CD4-positive, alpha-beta T cell (primary cell): ENCODE measurements at places on chromosomes 7 and 10.

- no peak for DNase-seq
Measured at GRCh38 chr7:35694161-35694783, 663 bp downstream of the HERPUD2 start.

DNA sequence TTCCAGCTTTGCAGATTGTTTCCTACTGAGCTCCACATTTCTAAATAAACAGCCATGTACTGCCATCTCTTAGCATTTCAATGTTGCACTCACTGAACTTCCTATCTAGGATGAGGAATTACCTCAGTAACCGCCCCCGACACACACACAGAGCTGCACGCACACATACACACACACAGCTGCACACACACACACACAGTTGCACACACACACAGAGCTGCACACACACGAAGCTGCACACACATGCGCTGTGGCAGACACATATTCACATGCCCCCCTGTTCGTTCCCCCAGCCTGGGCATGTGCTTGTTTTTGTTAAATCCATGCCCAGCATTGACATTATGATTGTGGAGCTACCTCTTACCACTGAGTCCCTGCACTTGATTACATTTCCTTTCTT is 39.6 kb upstream of the CNPY1 start:
- DNase-seq: no peak

GRCh38 chr10:91381257-91381891 is 28.8 kb upstream of the HECTD2 start:
- DNase-seq: no peak

- no peak for DNase-seq
Measured at GRCh38 chr10:62231805-62232204, 36.8 kb downstream of the RTKN2 start.

DNA sequence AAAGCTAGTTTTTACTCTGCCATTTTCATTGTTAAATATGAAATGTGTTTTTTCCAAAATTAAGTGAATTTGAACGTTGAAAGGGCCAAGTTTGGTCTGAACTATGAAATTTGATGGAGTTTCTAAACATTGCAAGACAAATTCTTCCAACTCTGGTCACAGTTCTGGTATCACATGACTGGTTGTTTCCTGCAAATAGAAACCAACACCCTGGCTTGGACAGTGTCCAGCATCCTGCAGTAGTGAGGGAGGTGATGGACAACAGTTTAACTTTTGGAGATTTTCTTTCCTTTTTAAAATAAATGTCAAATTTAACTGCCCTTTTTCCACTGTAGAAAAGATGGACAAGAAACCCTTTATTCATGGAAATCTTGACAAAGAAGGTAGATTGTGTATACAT is 54.8 kb upstream of the AGBL3 start:
- DNase-seq: no peak

GRCh38 chr7:33873518-33873917 is 31.8 kb upstream of the BMPER start:
- DNase-seq: no peak

GRCh38 chr7:152849128-152849527 is 89.6 kb downstream of the ACTR3B start:
- no peak for DNase-seq

GRCh38 chr7:29207162-29207801 is 12.7 kb downstream of the CHN2 start:
- no peak for DNase-seq

DNA sequence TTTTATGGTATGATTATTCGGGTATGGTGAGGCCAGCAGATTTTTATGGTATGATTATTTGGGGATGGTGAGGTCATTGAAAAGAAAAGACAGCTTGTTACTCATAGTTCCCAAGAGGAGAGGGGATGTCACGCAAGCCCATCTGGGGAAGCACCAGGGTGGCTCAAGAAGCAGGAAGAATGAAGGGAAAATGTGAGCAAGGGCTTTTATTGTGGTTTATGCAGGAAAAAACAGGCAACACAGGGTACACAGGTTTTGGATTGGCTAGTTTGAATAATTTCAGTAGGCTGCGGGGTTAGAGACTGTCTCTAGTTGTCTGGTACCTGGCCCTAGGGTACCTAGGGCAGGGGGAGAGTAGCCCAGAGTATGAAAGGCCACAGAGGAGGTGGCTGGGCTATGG is 26.8 kb upstream of the DGKI start:
- no peak for DNase-seq

DNA sequence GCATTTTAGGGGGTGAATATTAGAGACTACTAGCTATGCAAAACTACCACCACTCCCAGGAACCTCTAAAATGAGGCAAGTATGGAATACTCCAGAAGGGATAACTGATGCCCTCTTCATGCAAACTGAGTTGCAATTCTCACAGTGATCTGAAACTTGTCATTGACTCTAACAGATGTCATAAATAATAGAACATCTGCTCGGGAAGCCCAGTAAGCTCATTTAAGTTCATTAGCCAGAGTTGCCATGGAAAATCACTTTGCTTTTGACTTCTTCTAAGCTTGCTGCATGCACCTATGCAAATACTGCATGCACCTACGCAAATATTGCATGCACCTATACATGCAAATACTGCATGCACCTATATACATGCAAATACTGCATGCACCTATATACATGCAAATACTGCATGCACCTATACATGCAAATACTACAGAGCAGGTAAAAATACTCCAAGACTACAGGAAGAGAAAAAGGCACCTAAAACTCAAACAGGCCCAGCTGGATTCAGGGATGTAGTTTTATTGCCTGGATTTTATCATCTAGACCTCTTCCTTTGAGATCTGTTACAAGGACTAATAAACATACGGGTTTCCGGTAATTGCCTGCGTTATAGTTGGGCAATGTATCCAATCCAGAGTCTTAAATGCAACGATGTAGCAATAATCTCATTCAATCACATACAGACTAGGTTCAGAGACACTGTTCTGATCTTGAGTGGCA is 1061.1 kb upstream of the AUTS2 start:
- DNase-seq: no peak

- no peak for DNase-seq
Measured at GRCh38 chr7:151524331-151524730, 4.6 kb upstream of the RHEB start.

DNA sequence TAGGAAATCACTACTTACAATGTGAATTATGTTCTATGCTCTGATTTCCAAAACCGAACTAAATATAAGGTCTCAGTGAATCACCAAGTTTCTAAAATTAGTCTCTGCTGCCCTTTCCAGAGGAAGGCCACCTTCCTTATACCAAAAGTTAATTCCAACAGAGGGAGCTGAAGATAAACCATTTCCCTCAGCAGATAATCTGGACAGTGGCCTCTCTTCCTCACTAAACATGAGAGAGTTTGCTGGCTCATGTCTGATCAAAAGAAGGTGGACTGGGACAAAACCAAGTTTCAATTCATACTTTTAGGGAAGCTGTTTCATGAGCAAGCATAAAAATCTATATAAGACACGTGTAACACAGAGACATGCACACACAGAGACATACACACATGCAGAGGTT is 6.4 kb downstream of the FEZF1 start:
- DNase-seq: no peak

- DNase-seq: no peak
Measured at GRCh38 chr10:131947631-131948347, 33.9 kb downstream of the BNIP3 start.

DNA sequence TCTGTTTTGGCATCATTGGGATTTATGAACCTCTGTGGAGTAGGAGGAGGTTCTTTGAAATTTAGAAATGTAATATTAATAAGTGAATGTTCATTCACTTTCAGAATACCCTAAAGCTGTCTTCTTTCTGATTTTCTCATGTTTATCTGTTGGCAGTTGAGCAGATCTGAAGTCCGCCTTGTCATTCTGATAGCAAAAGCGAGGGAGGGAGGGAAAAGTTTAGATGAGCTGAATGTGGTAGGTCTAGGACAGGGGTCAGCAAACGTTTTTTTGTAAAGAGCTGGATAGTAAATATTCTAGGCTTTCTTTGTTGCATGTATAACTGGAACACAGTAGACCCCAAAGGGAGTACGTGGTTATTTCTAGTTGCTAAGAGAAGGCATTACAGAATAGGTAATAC is 94.4 kb upstream of the GATA3 start:
- no peak for DNase-seq

GRCh38 chr7:142800699-142801260 is 30.0 kb downstream of the PRSS2 start:
- no peak for DNase-seq

GRCh38 chr7:99385564-99385963 is 11.0 kb downstream of the ARPC1B start:
- DNase-seq: no peak

DNA sequence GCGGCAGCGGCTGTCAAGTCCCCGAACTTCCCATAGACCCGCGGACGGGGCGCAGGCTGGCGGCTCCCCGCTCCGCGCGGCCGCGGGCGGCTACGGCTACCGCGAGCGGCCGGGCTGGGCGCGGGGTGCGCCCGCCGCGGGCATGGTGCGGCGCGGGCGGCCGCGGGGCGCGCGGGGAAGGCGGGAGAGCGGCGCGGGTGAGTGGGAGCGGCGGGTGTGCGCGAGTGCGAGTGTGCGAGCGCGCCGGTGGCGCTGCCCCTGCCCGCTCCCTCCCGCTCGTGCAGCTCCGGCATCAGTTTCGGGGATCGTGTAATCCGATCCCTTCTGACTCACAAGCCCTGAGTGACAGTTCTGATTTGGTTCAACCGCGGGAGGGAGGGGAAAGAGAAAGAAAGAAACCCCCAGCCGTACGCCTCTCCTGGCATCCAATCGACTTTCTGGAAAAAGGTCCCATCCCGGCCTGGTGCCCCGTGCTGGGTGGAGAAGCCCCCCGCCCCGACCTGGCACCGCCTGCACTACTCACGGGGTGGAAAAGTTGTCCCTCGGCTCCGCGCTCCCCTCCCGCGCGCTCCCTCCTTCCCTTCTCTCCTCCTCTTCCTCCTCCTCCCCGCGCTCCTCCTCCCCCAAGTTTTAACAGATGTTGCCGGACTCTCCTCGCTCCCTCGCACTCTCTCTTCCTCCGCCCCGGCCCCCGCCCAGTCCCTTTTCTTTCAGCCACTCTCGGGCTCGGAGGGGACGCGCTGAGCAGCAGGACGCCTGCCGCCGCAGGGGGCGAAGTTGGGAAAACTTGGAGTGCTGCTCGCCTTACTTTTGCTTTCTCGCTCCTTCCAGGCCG is at the start of gene GLI3:
Gene GLI3 (minus strand): TSS at position 234 of the 835 bp plus-strand sequence. CDS start 13,956 bp downstream, outside the sequence.
- DNase-seq: no peak

DNA sequence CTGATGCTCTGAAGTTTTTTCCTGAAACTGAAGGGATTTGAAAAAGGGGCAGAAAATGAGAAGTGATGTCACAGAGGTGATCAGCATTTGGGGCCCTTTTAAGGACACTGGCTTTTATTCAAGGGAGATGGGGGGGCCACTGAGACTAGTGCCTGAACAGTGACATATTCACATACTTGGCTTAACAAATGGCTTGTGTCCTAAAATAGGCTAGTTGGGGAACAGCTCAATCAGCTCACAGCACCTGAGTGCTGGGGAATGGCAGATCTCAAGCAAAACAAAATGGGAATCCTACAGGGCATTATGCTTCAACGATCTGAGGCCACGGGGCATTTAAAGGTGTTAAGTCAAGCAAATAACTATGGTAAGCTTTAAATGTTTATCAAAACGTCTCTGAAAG is 90.1 kb downstream of the UBE2H start:
- DNase-seq: no peak

- DNase-seq: no peak
Measured at GRCh38 chr10:35307297-35307696, 29.0 kb upstream of the CCNY start.

- no peak for DNase-seq
Measured at GRCh38 chr10:100705139-100705538, 40.2 kb upstream of the PAX2 start.

DNA sequence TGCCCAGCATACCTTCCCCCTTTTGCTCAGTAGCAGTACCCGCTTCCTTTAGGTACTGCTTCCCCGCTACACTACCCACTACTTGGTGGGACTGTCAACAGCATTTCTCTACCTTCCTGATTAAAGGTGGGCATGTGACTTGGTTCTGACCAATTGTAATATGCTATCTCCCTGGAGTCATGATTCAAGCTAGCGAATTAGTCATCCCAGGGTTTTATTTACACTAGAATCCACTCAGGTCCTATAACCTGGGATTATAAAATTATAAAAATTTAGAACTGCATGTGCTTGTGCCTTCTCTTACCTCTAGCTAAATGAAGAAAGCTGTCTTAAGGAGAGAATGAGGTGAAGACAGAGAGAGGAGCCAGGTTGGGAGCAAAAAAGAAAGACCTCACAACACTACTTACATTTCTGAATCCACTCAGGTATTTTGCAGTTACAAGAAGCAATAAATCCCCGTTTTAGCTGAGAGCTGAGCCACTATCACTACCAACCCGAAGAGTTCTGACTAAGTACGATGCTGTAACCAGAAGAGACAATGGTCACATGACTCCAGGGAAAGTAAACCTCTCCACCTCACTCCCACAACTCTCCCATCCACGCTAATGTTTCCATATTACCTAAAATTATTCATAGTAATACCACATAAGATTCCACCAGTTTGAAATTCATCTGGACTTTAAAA is 9.7 kb downstream of the GBX1 start:
- DNase-seq: no peak

DNA sequence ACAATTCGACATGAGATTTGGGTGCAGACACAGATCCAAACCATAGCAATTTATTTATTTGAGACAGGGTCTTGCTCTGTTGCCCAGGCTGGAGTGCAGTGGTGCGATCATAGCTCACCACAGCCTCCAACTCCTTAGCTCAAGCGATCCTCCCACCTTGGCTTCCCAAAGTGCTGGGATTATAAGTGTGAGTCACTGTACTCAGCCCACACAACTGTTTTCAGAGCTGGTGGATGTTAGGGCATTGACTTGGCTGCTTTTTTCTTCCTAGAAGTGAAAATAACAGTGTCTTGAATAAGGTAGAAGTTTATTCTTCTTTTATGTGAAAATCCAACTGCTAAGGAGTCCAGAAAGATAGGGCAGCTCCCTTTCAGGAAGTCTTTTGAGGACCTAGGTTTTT is 132.1 kb downstream of the CCDC3 start:
- no peak for DNase-seq

DNA sequence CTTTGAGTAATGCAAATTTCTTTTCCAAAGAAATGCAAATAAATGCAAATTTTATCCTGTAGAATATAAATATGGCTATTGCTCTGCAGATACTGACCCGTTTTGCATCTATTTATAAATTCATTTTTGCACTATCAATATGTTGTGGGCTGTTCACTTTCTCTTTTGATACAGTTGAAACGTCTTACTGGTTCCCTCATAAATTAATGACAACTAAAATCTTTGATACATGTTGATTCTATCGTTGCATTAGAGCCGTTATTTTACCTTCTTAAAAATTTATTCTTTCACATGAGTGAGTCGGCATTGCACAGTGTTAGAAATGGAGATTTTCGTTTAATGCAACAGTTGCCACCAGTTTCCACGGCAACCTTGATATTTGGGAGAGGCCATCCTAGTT is 689.3 kb upstream of the FOXK1 start:
- DNase-seq: no peak

- DNase-seq: no peak
Measured at GRCh38 chr7:148978091-148978490, 50.2 kb downstream of the PDIA4 start.
